Fibroblast of the aortic adventitia (primary cell): ENCODE measurements at places on chromosomes 1 and 21. TPM values are rescaled to one million over a fixed set of nuclear protein-coding genes. Genes with fewer than 3 reads are reported as not detected.

The CDKN2C gene
- total RNA-seq: 15.3 and 34.1 TPM in 2 replicates

GRCh38 chr1:207328908-207329440, 7.5 kb downstream of the CD55 start:
- no peak for DNase-seq

GRCh38 chr1:4652631-4653327, 1.6 kb upstream of the AJAP1 start:
- peak; percentile 16 for DNase-seq

DNA sequence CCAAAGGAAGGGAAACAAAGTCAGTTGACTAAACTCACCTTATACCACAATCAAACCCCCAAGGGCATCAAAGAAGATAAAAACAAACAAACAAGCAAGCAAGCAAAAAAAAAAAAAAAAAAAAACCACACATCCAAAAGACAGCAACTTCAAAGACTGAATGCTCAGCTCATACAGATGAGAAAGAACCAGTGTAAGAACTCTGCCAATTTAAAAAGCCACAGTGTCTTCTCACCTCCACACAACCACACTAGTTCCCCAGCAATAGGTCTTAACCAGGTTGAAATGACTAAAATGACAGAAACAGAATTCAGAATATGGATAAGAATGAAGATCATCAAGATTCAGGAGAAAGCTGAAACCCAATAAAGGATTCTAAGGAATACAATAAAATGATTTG, 193.4 kb downstream of the FAF1 start:
- DNase-seq: no peak

DNA sequence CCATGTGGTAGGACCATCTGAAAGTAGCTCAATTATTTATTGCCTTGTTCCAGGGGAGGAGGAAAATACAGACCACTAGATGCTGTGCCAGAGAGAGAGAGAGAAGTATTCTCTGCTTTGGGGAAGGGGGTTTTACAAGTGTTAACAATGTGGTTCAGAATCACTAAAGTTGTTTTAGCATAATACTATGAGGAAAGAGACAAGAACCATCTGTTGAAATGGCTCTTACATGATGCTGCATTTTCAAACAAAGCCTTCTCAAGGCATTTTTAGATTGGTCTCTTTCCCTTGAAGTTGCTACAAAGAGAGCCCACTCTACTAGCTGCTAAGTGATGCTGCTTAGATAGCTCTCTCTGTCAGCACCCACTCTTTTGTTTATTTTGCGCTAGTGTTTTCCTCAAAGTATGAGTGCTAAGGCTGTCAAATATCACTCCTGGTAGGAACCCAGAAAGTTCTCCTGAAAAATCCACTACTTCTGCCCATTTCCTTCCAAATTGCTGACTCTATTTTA, 255.1 kb downstream of the NFIA start:
- peak; percentile 59 for DNase-seq

- DNase-seq: peak; percentile 49
Observed at GRCh38 chr1:216462066-216462775, 39.0 kb upstream of the USH2A start.

- no peak for DNase-seq
Observed at GRCh38 chr1:163296504-163297263, 25.1 kb upstream of the NUF2 start.

GRCh38 chr21:18138507-18138906, 106.1 kb upstream of the CHODL start:
- DNase-seq: no peak

DNA sequence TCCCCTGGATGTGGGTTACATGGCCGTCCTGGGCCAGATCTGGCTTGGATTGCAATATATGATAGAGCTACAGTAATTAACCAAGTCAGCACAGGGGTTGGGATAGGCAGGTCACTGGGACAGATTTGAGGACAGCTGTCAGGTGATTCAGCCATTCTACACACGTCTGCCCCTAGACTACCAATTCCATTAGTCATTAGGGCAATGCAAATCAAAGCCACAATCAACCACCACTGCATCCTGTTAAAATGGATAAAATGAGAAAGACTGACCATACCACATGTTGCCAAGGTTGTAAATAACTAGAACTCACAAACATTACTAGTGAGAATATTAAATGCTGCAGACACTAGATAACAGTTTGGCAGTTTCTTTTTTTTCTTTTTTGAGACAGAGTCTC, 16.0 kb downstream of the C21orf58 start:
- no peak for DNase-seq

- DNase-seq: no peak
Observed at GRCh38 chr1:193040011-193040410, 19.1 kb downstream of the UCHL5 start.
